ENCODE measurements at places on chromosomes 11 and 22.

GRCh38 chr11:23995891-23996290 is 501.0 kb upstream of the LUZP2 start:
- DNase-seq: no peak

GRCh38 chr22:38706101-38706900 is 557 bp downstream of the GTPBP1 start:
- DNase-seq: peak; percentile 39

DNA sequence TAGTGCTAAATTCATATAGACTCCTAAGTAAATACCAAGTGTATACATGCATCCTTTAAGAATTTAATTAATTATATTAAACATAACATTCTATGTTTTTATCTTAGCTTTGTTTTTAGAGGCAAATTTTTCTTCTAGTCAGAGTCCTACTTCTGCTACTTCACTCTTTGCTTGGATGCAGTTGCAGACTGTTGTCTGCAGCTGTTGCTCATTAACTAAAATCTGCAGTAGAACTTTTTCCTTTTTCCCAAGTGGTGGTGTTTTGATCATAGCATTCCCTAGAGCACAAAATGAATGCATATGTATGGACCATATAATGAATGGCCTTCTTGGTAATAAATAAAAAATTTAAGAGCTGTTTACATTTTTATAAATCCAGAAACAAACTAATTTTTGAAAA is 198.3 kb downstream of the CASP12 start:
- no peak for DNase-seq

DNA sequence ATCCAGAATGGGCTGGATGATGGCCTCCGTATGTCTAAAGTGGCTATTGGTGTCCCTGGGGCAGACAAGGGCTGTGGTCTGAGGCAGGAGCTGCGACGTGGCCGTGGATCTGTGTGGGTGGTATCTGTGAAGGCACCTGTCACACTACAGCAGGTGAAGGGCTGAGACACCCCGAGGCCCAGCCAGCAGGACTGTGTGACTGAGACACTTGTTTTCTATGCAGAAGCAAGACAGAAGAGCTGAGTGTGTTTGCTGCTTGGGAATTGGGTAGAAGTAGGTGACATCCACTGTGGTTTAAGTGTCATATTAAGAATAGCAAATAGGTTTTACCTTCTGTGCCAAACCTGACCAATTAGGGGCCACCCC is 35.0 kb downstream of the AMPD3 start:
- DNase-seq: no peak

DNA sequence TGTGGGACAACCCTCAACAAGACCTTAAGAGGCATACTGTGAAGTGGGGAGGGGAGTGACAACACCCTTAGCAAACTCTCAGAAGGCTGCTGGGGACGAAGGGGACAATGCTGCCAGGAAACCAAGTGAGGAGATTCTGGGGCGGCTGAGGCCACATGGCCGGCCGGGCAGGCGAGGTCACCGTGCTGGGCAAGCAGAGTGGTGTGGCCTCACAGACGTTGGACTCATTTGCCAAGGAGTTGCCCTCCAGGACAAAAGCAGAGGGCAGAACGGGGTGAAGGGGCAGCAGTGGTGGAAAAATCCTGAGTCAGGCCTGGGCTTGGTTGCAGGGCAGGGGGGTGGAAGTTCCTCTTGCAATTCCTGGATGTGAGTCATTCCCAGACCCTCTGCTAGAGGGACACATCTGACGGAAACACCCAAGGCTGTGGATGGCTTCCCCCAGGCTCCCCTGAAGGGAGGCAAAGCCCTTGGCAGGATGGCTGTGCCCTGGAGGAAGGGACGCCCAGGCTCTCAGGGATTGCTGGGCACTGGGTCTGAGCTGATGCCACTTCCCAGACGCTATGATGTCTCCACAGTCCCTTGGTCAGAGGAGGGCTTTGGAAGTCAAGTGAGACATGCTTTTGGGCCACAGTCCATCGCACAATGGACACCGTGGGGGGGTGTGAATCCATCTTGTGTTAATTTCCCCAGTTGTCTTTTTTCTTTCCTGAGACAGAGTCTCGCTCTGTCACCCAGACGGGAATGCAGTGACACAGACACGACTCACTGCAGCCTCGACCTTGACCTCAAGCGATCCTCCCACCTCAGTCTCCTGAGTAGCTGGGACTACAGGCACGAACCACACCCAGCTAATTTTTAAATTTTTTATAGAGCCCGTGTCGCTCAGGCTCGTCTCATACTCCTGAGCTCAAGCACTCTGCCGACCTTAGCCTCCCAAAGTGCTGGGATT is 16.2 kb upstream of the SHANK3 start:
- DNase-seq: no peak

GRCh38 chr11:131511794-131512193 is 141.4 kb downstream of the NTM start:
- peak; percentile 26 for DNase-seq

DNA sequence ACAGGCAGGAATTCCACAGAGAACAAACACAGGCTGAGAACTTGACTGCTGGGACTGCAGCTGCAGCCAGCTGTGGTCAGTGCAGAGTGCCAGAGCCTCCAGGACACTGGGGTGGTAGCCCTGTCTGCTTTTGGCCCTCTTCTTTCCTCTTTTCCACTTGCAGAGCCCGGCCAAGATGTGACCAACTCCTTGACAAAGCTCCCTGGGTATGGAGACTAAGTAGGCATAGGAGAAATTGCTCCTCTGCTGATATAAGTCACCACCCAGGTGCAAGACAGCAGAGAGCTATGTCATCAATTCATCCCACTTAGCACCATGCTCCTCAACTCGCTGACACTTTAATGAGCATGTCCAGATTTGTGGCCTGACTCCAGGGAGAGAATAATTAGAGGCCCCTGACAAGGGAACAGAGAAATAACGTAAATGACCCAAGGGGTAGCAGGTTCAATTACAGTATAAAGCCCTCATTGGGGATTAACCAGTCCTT is 369.4 kb upstream of the B3GAT1 start:
- DNase-seq: peak; percentile 5

- no peak for DNase-seq
Observed at GRCh38 chr11:126308271-126308671, 4.4 kb downstream of the DCPS start.

DNA sequence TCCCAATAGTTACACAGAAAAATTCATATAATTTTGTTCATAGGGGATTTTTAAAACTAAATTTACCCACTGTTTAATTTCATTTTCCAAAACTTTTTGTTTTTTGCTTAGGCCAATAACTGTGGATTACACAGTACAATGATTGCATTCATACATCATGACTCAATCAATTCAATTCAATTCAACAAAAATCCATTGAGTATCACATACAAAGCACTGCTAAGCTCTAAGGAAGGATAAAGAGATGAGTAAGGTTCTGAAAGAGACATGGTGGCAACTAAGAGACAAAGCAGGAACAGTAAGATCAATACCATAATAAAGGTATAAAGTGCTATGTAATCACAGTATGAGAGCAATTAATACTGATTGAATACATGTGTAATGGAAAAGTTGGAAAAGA is 9.4 kb upstream of the LAYN start:
- no peak for DNase-seq

DNA sequence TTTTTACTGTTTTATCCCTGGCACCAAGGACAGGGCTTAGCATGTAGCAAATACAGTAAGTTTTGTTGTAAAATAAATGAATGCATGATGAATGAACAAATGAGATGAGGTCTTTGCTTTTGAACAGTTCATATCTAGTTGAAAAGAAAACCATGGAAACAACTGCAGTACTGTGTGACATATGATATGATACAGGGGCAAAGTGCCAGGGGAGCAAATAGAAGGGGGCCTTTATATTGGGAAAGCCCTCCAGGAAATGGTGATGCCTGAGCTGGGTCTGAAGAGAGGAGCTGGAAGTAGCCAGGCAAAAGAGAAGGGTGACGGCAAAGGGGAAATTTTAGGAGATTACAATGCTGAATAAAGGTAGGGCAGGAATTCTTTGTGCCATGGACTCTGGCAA is 63.8 kb upstream of the UCP3 start:
- DNase-seq: no peak

DNA sequence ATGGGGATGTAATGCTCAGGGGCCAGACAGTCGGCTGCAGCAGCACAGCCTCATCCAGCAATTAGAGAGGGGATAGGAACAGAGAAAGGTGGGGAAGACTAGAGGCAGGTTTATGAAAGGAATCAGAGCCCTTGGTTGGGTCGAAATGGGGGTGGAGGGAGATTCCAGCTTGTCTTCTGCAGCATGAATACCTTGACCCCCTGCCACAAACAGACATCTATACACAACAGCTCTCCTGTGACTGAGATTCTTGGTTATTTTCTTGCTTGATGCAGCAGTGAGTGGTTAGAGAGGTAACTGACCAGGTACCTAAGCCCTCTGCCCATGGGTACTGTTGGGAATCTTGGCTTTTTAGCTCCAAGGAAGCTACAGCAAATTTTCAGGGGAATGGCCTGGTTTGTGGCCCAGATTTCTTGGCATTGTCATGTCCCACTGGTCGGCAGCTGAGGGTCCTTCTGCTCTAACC is at the start of gene TRIM49D1:
TSS of gene TRIM49D1 (minus strand) at position 51 of the 466 bp plus-strand sequence. CDS start 4,535 bp downstream, outside the sequence.
- no peak for DNase-seq

- no peak for DNase-seq
Observed at GRCh38 chr11:88809126-88809525, 256.7 kb downstream of the GRM5 start.

GRCh38 chr11:8426076-8426475 is 162.4 kb upstream of the LMO1 start:
- no peak for DNase-seq

DNA sequence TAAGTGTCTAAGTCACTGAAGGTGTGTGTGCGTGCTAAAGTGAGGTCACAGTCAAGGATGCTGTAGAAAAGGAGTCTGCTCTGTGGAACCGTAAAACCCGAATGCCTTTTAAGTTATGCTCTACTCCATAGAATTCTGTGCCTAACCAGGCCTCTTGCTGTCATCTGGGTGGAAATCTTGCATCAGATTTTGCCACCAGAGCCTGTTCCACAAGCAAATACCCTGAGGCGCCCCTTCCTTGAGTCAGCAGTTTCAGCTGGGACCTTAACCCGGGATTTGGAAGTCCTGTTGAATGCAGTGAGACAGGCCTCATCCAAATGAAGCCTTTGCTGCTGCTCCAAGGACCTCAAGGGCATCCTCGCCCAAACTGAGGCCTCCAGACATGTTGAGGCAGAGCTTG is 109.8 kb downstream of the WNT11 start:
- DNase-seq: no peak

GRCh38 chr11:90434858-90435257 is 212.0 kb upstream of the CHORDC1 start:
- peak; percentile 11 for DNase-seq

GRCh38 chr22:35756722-35757121 is 39.0 kb downstream of the APOL5 start:
- no peak for DNase-seq

GRCh38 chr22:35226958-35227647 is 30.2 kb upstream of the HMGXB4 start:
- DNase-seq: no peak

- DNase-seq: no peak
Observed at GRCh38 chr11:88353386-88353785, 15.8 kb upstream of the CTSC start.
